NCI-H1436 treated with DMSO at 0.1 percent for 48 hours (cell line): ENCODE measurements at places on chromosomes 5 and 9.

- no peak for DNase-seq
Observed at GRCh38 chr9:127714951-127715469, 453 bp downstream of the PTRH1 start.

- no peak for DNase-seq
Observed at GRCh38 chr9:90451804-90452203, 190.8 kb downstream of the DIRAS2 start.

DNA sequence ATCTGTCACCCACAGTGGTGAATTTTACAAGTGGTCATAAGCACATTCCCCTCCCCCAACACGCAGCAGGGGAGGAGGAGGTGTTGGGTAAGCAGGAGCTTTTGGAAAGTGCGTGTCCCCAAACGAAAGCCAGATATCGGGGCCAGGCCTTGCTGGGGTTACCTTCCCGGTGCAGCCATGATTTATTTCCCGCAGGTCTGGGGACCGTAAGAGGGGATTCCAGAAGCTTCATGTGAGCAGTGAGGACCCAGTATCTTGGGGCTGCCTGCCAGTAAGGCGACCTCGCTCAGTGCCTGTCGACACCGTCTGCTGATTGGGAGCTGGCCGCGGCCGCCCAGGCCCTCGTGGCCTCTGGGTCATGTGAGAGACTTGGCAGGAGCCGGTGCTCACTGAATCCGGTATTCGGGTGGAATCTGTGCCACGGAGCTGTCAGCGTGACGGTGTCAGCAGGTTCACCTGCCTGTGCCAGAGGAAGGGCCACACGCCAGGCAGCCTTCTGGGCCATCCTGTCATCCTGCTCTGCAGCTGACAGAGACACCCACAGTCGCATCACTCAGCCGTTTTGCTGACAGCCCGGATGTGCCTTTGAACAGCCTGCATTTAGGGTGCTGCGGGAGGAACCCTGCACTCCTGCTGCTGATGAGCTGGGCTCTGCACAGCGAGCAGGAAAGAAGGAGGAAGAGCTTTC, 37.3 kb downstream of the SEC61B start:
- DNase-seq, result no peak

DNA sequence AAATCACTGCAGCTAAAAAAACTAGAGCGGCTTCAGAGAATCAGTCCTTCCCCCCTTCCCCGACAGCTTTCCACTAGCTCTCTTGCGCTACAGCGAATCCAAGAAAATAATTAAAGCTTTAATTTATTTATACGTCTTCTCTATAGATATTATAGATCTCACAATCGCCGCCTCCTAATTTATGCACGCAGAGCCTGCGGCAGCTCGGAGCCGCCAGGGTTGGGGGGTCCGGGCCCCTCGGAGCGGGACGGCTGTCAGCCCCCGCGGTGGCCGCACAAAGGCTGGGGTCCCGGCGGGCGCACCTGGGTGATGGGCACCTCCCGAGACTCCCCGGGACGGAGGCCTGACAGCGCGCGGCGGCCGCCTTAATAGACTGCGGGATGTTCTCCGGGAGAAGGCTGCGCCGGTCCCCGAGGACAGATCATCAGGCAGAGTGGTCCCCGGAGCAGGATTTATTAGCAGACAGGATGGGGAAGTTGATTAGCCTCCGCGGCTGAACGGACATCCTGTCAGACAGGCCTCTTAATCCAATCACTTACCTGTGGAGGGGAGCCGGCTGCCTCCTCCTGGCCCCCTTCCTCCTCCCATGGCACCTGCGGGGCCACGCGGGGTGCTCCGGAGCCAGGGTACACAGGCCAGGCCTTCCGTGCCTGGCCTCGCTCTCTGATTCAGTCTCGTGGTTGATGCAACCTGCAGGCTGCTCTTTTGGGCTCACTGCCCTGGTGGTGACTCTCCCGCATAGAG, 166.8 kb downstream of the MELK start:
- no peak for DNase-seq

- no peak for DNase-seq
Observed at GRCh38 chr9:104085525-104085924, 8.6 kb upstream of the SMC2 start.

DNA sequence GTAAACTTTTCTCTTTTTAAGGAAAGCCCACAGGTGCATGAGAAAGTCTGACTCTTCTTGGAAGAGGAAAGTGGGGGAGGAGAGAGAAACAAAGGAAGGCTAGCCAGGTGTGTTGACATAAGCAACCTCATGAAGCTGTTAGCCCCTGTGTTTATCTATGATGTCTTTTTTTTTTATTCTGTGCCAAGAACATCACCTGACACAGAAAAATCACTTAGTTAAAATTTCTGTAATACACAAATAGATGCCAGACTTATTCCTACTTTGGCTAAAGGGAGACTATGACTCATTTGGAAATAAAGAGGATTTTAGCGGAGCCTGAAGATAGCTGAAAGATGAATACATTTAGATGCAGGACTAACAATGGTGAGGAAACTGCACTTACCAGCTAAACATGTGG, 58.3 kb downstream of the BAAT start:
- DNase-seq, result peak; percentile 59
